Activated CD4-positive, alpha-beta T cell treated with anti-CD3 and anti-CD28 coated beads, Interleukin-2, amount 50 U/mL, for 24 hours (primary cell): ENCODE measurements at places on chromosomes 1 and 21.

DNA sequence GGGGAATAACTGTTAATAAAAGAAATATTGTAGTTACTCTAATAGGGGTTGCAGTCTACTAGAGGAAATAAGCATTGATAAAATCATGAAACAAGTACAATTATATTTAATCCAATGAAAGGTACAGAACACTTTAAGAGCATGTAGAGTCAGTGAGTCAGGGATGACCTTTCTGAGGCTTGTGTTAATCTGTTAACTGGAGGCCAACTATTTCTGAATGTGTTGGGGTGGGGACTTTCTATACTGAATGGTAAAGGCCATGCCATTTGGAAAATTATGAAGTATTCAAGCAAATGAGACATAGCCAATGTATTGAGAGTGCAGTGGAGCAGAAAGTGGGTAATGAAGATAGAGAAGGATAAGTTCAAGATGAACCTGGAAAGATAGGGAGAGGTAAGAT is 646.2 kb downstream of the ADGRL2 start:
- no peak for DNase-seq

DNA sequence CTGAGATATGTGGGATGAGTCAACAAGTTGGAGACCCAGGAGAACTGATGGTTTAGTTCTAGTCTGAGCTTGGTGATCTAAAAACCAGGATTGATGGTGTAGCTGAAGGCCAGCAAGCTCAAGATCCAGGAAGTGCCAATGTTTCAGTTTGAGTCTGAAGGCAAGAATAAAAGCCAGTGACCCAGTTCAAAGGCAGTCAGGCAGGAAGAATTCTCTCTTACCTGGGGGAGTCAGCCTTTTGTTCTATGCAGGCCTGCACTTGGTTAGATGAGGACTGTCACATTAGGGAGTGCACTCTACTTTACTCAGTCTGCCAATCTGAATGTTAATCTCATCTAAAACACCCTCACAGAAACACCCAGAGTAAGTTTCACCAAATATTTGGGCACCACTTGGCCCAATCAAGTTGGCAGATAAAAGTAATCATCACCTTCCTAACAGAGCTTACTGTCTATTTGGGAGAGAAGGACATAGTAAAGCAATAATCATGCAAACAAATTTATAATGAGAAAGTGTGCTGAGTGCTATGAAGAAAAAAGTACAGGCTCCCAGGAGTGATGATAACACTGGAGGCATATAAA is 63.4 kb downstream of the TSEN15 start:
- DNase-seq, result no peak

DNA sequence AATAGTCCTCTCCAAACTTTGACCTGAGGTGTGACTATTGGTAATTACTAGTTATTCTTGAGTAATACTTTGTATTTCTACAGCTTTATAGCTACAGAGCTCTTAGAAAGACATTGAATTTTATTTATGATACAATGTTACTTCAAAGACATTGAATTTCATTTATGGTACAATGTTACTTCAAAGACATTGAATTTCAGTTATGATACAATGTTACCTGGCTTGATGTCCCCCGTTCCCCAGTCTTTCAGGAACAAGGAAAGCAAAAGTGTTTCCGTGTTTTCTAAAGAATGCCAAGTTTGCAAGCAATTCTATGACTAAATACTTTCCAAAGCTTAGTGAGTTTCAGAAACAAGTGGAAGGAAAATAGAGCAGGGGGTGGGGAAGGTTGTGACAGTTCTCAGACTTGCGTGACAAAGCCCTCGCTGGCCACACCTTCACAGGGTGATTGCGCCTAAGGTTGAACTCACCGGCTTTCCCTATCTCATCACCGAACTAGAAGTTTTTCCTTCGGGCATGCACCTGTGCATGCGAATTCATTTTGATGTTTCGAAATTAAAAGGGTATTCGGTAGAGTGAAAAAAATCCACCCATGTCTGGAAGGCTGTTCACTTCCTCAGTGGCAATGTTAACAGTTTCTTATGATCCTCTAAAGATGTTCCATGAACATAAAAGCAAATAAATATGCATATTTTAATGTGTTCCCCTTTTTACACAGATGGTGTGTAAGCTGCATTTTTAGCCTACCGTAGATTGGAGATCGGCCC is 909 bp upstream of the PAXBP1 start:
- peak; percentile 84 for DNase-seq

GRCh38 chr1:109894823-109895719 is 15.6 kb upstream of the CSF1 start:
- no peak for DNase-seq

- DNase-seq, result no peak
Observed at GRCh38 chr21:18170221-18170620, 74.4 kb upstream of the CHODL start.

DNA sequence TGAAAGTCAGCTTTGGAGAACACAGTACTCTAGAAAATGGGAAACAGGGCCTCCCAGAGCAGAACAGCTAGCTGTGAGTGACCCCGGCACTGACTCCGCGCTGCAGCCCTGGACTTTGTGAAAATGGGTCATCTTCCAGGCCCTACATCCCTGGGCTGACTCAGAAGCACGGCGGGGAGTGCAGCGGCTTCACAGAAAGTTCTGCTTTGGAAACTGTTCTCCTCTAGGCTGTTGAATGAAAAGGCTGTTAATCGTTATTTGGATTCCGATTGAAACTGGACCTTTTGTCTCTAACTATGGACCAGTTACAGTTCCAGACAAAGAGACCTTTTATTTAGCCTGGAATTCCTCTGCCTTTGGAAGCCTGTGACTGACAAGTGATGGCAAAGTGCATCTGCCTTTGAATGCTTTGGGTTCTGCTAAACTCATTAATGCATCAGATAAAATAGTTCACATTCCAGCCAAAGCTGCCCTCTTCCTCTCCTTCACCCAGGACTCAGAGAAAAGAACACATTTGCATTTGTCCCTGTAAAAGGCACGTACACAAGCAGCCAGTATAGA is 144.9 kb upstream of the HOOK1 start:
- DNase-seq, result no peak

DNA sequence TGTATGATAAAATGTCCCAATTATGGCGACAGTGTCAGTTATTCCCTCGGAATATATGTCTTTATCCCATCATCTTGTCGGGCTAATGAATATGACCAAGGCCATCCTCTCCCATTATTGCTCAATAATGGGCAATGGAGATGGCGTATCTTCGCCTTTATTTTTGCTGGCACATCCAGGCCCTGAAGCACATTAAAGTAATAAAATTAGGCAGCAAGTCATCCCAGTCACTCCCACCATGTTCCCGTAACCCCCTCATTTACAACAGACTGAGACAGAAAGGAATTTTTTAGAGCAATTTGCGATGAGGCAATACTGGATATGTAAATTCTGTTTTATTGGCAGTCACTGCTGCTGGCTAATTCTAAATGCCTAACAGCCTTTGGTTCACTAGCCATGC is 35.3 kb downstream of the CLIC6 start:
- no peak for DNase-seq

DNA sequence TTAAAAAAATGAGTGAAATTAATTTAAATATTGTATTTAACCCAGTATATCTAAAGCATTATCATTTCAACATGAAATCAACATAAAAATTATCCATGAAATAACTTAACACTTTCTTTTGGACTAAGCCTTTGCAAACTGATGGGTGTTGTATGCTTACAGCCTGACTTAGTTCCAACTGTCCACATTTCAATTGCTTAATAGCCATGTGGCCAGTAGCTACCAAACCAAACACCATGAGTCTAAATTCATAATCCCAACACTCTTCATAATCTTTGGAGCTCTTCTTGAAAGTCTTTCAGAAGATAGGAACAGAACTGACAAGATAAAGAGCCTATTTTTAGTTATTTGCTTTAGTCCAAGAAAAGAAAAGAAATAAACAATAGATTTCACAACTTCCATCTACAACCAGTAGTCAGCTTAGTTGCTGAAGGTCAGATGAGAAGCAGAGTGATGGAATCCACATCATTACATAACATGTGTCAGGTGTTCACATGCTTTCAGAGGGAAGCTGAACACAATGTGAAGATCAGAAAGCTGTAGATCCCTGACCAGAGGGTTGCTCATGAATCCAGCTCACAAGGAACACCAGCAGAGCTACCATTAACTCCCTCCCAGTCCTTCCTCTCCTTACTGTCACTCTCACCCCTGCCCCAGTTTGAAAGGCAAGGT is 144.0 kb upstream of the ZNF648 start:
- no peak for DNase-seq

GRCh38 chr1:62922006-62922405 is 138.1 kb downstream of the ATG4C start:
- DNase-seq, result no peak

GRCh38 chr1:52424813-52425212 is 20.4 kb downstream of the PRPF38A start:
- no peak for DNase-seq

DNA sequence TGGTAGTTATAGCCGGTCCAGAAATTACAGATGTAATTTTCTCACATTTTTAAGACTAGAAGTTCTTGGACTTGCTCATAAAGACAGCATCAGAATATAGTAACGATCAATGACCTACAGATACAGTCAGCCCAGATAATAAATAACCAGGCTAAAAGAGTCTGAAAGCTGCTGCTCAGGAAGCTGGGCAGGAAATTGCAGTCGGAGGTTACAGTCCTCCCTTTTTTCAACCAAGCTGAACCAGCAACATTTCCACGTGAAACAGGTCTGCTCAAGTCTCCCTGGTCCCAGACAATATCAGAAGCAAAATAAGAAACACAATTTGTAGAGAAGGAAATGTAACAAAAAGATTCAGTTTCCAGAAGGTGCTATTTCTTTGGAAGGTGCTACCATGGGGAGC is 457.4 kb downstream of the SIPA1L2 start:
- no peak for DNase-seq

GRCh38 chr1:222104694-222105392 is 363.0 kb upstream of the DUSP10 start:
- DNase-seq, result no peak

DNA sequence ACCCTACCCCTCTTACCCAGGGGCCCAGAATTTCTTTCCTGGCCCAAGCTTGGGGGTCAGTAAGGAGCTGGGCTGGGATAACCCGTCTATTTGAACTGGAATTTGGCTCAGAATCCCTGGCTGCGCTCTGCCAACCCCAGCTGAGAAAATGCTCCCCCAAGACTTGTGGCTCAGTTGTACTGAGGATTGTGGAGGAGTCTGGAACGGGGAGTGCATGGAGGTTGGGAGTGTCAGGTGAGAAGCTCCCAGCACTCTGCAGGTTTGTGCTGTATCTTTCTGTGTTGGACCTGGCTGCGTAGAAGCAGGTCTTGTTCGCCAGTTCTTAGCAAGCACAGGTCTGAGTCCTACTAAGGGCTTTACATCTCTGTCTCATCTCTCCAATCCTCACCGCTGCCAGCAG is 1.6 kb downstream of the TCEA3 start:
- DNase-seq, result no peak

DNA sequence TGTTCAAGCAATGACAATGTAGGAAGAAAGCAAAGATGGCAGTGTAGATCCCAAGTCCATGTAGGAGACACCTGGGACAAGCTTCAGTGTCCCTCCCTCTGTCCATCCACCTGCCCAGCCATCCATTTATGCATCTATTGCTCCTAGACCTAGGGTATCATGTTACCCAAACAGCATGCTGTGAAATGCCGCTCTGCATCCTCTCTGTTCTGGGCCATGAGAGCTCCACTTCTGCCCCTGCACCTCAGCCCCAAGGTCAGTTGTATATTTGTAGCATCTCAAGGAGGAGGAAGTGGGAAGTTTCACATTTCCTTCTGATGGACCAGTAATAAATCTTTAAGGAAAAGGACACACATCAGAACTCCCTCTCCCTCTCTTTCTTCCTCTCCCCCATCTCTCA is 27.9 kb upstream of the TSPEAR start:
- DNase-seq, result no peak

- DNase-seq, result no peak
Observed at GRCh38 chr1:15014516-15014915, 139.0 kb upstream of the TMEM51 start.

DNA sequence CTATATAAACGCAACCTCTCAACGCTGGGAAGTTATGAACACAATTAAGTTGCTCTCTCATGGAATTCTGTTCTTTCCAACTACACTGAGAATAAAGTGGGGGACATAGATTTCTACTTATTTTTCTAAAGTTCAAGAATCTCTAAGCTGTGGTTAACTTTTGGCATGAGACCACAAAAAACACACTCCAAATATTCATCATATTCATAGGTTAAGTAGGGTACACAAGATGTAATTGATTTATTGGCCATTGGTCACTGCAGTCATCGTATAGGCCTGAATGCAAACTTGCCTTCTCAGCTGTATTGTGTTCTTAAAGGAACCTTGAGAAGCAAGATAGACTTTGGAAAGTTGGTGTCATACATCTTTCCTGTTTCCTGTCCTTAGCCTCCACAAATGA is 40.3 kb downstream of the PRRX1 start:
- DNase-seq, result no peak

- no peak for DNase-seq
Observed at GRCh38 chr1:101245246-101245927, 8.6 kb downstream of the S1PR1 start.

GRCh38 chr1:229124520-229125124 is 146.3 kb upstream of the RAB4A start:
- no peak for DNase-seq

DNA sequence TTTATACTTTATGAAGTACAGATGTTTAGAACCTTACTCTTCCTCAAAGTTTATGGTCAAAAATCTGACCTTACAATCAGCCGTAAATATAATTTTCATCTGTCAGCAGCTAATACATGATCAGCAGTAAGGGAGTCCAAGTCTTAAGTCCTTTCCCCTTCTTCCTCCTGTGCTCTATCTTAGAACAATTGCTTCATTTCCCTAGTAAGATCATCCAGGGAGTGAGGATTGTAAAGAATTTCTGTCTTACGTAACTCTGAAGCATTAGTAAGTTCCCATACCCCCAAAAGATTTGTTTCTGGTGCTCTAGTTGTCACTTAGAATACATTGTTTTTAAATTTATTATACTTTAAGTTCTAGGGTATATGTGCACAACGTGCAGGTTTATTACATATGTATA is 2.1 kb downstream of the SETDB1 start:
- DNase-seq, result no peak

- no peak for DNase-seq
Observed at GRCh38 chr1:19405761-19406487, 79.4 kb downstream of the CAPZB start.

- no peak for DNase-seq
Observed at GRCh38 chr1:7094086-7094485, 308.8 kb downstream of the CAMTA1 start.

DNA sequence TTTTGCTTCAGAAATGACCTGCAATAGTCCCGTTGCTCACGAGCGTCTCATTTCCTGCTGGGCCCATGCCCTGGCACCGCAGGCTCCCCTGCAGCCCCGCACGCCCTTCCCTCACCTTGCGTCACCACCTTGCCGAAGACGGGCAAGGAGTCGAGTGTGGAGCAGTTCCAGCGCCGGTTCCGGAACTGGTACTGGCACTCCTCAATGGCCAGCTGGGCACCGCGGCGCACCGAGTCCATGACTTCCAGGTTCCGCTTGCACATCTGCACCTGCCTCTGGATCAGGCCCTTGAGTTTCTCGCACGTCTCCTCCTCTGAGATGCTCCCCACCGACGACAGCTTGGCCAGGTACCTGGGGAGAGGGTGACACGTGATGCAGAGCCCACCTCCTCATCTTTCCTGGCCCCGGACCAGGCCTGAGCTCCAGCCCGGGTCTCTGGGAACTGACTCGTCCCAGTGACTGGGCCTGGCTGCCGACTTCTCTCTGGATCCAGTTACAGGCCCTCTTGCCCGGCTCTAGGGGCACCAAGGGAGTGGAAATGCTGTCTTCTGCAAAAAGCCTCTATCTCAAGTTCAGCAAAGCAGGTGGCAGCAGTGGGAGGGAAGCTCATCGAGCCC is 13.3 kb downstream of the WNT4 start:
- DNase-seq, result no peak

- no peak for DNase-seq
Observed at GRCh38 chr1:15704526-15705183, 20.5 kb downstream of the PLEKHM2 start.

- DNase-seq, result no peak
Observed at GRCh38 chr1:46749921-46750404, 31.0 kb upstream of the EFCAB14 start.
